ENCODE measurements at places on chromosomes 16 and 17.

DNA sequence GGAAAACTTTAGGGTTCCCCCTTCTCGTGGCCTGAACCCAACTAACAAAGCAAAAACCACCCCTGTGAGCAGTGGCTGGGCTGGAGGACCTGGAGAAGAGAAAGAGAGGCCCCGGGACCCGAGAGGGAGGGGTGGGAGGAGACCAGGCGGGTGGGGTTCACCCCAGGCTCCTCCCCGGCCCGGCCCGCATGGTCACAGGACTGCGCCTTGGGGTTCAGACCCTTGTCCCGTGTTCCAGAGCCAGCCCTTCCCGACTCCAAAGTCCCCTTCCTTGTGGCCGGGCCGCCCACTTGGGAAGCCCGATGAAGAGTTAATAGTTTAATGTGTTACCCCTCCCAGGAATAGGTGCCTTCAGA is 852 bp downstream of the MARVELD3 start:
- DNase-seq, result no peak

DNA sequence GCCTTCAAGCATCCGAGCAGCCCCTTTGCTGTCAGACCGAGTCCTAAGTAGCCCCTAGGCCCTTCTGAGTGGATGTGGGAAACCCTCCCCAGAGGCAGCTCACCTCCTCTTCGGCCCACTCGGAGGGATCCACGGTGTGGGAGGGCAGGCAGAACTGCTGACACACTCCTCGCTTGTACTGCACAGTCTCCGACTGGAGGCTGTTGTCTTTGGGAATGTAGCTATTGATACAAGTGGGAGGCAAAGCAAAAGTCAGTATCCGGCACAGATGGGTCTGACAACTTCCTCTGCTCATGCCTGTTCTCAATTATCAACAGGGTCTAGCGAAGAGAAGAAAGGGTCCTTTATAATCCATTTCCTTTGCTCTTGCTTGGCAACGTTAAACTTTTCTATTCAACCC is 25.9 kb upstream of the FOXJ1 start:
- no peak for DNase-seq

DNA sequence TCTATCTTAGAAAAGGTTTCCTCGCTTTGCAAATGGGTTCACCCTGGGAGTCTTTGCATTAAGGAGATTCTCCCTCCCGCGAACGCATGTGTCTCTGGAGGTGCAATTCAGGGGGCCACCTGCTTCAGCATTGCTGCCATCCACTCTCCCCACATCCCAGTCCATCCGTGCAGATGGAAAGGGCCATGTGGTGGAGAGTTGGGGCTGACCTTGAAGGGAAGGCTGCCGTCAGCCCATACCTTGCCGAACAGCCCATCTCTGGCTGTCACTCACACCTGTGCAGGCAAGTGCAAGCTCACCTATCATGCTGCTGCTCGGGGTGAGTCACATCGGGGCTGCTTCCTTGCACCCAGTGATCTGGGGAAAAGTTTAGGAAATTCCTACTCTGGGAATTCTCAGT is 106.1 kb downstream of the ZNF423 start:
- DNase-seq, result no peak

DNA sequence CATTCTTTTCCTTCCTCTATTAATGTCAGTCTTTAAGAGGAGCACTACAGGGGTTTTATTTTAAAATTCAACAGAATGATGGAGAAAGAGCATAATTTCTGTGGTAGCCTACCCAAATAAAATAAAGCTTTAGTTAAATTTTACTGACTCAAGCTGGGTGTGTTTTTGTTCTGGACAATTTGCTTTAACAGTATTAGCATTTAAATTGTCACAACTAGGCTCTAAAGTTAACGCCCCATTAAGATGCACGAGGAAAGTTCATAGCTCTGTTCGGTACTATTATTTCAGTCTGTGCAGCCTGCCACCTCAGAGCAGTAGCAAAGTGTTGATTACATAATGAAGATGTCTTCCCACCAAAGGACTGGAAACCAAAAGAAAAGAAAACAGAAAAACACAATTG is 52.0 kb downstream of the CDK12 start:
- no peak for DNase-seq

DNA sequence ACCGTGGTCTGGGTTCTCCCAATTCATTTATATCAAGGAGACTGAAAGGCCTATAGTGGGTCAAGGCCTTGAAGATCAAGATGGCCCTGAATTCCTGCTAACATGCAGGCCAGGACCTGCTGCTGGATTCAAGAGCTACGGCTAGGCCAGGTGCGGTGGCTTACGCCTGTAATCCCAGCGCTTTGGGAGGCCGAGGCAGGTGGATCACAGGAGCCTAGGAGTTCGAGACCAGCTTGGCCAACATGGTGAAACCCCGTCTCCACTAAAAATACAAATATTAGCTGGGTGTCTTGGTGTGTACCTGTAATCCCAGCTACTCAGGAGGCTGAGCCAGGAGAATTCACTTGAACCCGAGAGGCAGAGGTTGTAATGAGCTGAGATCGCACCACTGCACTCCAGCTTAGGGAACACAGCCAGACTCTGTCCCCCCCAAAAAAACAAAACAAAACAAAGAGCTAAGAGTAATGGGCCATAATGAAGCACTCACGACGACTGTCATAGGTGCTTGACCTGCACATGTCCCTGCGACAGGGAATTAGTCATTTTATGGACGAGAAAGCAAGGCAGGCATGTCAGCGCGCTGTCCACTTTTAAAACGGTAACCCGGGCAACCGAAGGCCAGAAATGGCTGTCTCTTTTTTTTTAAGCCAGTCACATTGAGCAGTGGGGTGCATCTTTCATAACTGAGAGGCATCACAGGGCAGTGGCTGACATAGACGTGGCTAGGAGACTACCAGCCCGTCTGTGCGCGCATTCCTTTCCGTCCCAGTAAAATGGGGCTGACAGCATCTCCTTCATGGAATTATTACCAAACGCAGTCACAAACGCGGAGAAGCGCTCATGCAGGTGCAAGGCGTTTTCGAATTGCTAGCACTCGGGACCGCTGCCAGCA is 1.0 kb upstream of the FBRS start:
- no peak for DNase-seq

GRCh38 chr16:18984435-18985005 is 786 bp downstream of the TMC7 start:
- no peak for DNase-seq

GRCh38 chr16:49701789-49702494 is 154.0 kb downstream of the ZNF423 start:
- DNase-seq, result no peak

DNA sequence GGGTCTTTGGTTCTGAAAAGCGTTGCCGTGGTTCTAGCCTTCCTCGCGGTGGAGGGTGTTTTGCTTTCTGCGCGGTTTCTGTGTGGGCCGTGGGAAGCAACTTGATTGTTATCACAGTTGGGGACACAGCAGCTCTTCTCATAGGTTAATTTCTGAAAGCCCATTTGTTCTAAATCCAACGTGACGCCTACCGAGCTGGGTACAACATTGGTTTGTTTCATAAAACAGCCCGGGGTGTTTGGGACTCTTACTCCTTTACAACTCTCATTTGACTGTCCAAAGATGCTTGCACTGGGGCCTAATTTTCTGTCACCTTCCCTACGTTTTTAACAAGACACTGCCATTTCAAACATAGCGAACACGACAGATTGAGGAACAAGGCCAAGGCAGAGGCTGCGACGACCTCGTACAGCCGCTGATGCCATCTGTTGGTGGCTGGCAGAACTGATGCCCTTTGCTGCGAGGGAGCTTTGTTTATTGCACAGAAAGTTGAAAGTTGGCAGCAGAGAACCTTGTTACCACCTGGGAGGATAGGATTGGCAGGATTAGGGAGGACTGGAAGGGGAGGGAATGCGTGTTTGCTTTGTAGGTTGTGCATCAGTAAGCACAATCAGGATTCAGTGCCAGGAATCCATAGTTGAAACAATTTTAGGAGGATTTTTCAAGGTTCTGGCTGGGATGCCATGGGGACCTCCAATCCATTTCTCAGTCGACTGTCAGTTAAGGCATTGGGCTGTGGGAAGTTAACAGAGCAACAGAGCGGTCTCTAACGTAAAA is 98.3 kb downstream of the PITPNC1 start:
- DNase-seq, result peak; percentile 89

- DNase-seq, result no peak
Observed at GRCh38 chr17:73388578-73388905, 76.7 kb upstream of the CDC42EP4 start.

GRCh38 chr17:44221862-44222111 is 2.3 kb upstream of the UBTF start:
- no peak for DNase-seq

GRCh38 chr17:7242717-7243452 is 636 bp upstream of the GABARAP start:
- peak; percentile 95 for DNase-seq

DNA sequence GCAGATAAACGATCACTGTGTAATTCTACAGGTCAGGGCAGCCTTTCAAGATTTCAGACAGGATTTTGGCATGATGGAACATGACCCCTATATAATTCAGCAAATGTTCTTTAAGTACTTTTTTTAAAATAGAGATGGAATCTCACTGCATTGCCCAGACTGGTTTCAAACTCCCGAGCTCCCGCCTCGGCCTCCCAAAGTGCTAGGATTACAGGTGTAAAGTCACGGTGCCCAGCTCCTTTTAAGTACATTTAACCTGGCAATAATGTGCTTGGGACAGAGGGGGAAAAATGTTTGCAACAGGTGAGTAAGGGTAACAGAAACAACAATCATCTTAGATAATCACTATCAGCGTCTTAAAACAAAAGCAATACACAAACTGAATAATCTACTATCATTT is 66.5 kb upstream of the PSMD7 start:
- DNase-seq, result no peak

GRCh38 chr17:74163836-74164235 is 39.6 kb upstream of the RPL38 start:
- no peak for DNase-seq

GRCh38 chr17:64209983-64210382 is 53.1 kb downstream of the TEX2 start:
- DNase-seq, result no peak

GRCh38 chr16:89150090-89150835 is 21.3 kb upstream of the CDH15 start:
- DNase-seq, result no peak

DNA sequence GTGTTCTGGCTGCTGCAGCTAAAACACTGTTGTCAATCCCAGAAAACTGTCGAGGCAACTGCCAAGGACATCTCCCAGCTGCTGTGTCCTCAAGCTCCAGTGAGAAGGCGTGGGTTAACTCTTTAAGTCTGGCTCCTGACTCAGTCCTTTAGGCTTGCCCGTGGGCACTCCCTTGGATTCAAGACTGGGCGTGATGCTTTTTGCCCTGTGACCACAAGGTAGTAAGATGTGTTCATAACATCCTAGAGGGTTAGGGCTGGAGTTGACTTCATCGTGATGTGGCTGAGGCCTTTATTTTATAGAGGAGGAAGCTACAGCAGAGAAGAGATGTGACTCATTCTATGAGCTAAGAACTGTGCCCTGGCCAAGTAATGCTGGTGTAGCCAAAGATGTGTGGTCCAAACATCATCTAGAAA is 50.9 kb upstream of the TEKT3 start:
- DNase-seq, result no peak

DNA sequence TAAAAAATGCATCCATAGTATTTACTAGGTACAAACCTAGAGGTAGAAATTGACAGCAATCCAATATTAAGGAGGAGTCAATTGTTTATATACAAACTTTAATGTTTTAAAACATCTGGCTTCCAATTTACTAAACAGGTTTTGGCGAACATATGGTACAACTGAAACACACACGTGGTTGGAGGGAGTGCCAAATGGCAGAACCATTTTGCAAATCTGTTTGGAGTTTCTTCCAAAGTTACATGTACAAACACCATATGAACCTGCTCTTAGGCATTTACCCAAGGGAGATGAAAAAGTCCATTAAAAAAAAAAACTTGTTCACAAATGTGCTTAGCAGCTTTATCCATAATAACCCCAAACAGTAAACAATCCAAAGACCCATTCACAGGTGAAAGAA is 159.8 kb upstream of the MYOCD start:
- no peak for DNase-seq

GRCh38 chr17:71118039-71118438 is 948.7 kb downstream of the KCNJ2 start:
- DNase-seq, result no peak

- no peak for DNase-seq
Observed at GRCh38 chr17:34979650-34980352, 511 bp upstream of the LIG3 start.

- DNase-seq, result no peak
Observed at GRCh38 chr17:18017958-18018357, 21.0 kb downstream of the ATPAF2 start.

- DNase-seq, result peak; percentile 45
Observed at GRCh38 chr17:42673885-42674754, 2.7 kb downstream of the PLEKHH3 start.

GRCh38 chr17:28901866-28902818 is 737 bp downstream of the DHRS13 start:
- peak; percentile 53 for DNase-seq

DNA sequence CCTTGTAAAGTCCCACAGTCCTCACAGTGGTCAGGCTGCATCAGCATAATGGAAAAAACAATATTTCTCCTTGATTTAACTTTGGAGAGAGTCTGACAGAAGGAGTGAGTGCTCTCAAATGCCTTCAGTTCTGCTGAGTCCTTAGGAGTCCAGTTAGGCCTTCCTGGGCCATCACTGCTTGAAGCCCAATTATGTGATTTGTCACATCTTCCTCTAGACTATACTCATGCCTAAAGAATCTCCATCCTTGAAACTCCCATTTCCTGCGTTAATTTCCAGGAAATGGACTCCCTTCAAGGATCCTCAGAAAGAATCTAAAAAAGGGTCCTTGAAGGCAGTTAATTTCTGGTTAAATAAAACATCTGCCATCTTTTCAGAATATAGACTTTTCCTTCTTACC is 52.8 kb downstream of the SLFN5 start:
- no peak for DNase-seq

GRCh38 chr16:88891083-88891482 is 24.6 kb upstream of the PABPN1L start:
- no peak for DNase-seq

DNA sequence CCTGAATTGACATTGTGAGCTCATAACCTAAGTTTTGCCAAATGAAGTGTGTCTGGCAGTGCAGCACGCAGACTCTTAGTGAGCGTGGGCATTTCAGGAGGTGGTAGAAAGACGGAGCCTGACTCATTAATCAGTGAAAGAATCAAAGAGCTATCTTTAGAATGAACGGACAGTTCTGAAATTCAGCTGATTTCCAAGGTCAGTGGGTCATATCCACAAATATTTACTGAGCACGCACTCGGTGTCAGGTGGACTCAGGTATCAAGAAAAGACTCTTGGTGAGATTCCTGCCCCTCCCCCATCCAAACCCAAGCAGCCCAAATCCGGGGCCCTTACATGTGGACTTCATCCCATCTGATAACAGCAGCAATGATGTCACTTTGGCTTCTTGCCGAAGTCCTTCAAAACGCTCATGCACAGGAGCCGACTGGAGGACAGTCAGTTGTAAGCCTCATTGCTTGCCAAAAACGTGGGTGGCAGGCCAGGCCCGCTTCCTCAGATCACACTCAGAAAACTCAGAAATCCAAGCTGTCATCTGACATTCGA is 185.8 kb downstream of the HS3ST3A1 start:
- no peak for DNase-seq

- no peak for DNase-seq
Observed at GRCh38 chr16:26712876-26713275, 353.9 kb upstream of the C16orf82 start.

GRCh38 chr17:60506312-60506711 is 19.7 kb downstream of the APPBP2 start:
- DNase-seq, result no peak
